ENCODE measurements at places on chromosomes 7 and 10.

- H3K27me3 ChIP-seq = peaks cover 3% of the 10 kb centered on the region
- no peaks in the 10 kb centered on the region for H3K4me1 ChIP-seq
- no peaks in the 10 kb centered on the region for H3K36me3 ChIP-seq
- no peak overlapping the region for H3K4me3 ChIP-seq
- no peak for DNase-seq
- H3K27ac ChIP-seq = no peak overlapping the region
These were observed 46.2 kb upstream of the CCDC3 start for GRCh38 chr10:13047529-13048206.

- H3K27ac ChIP-seq = no peak overlapping the region
- H3K27me3 ChIP-seq = peaks cover 39% of the 10 kb centered on the region
- H3K4me3 ChIP-seq = no peak overlapping the region
- no peaks in the 10 kb centered on the region for H3K36me3 ChIP-seq
These were observed 3.2 kb upstream of the VSTM4 start for GRCh38 chr10:49118430-49119074.

- no peaks in the 10 kb centered on the region for H3K4me1 ChIP-seq
- DNase-seq = no peak
- no peak overlapping the region for H3K27ac ChIP-seq
- peaks cover 13% of the 10 kb centered on the region for H3K27me3 ChIP-seq
These were observed 183.6 kb downstream of the TAX1BP1 start for GRCh38 chr7:27923642-27923980.

DNA sequence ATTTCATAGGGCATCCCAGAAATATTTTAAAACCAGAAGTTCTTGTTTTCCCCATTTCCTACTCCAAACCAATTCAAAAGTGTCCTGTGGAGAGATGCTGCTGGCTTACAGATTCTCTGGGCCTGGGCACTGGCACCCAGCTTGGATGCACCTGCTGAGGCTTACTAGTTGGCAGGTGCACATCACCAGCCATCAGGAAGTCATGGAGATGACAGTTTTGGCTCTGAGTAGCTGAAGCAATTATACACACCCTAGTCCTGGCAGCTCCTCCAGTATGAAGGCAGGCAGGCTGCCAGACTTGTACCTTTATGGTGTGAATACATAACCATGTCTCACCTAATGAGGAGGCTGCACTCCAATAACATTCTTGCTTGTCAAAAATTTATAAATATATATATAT lies 276.6 kb upstream of the GHITM start:
- no peak overlapping the region for H3K27ac ChIP-seq
- no peaks in the 10 kb centered on the region for H3K36me3 ChIP-seq
- H3K4me1 ChIP-seq = no peaks in the 10 kb centered on the region
- DNase-seq = no peak

- no peak for DNase-seq
- no peaks in the 10 kb centered on the region for H3K4me1 ChIP-seq
- no peak overlapping the region for H3K27ac ChIP-seq
These were observed 78.3 kb upstream of the NOBOX start for GRCh38 chr7:144481833-144482232.

- peaks cover 42% of the 10 kb centered on the region for H3K4me1 ChIP-seq
- peak overlapping the region; percentile 92 for H3K27ac ChIP-seq
- H3K27me3 ChIP-seq = no peaks in the 10 kb centered on the region
- peak overlapping the region; percentile 54 for H3K4me3 ChIP-seq
- no peak for DNase-seq
- H3K36me3 ChIP-seq = peaks cover 4% of the 10 kb centered on the region
These were observed 108.0 kb downstream of the SH3PXD2A start for GRCh38 chr10:103747193-103747865.

GRCh38 chr10:24849051-24849450 lies 103.4 kb downstream of the PRTFDC1 start:
- H3K36me3 ChIP-seq = no peaks in the 10 kb centered on the region
- peaks cover 10% of the 10 kb centered on the region for H3K27me3 ChIP-seq
- no peak for DNase-seq
- H3K4me3 ChIP-seq = no peak overlapping the region

GRCh38 chr10:17788646-17789045 lies 20.5 kb upstream of the MRC1 start:
- H3K36me3 ChIP-seq = no peaks in the 10 kb centered on the region
- DNase-seq = no peak
- peaks cover 4% of the 10 kb centered on the region for H3K27me3 ChIP-seq
- no peaks in the 10 kb centered on the region for H3K4me1 ChIP-seq
- H3K4me3 ChIP-seq = no peak overlapping the region

DNA sequence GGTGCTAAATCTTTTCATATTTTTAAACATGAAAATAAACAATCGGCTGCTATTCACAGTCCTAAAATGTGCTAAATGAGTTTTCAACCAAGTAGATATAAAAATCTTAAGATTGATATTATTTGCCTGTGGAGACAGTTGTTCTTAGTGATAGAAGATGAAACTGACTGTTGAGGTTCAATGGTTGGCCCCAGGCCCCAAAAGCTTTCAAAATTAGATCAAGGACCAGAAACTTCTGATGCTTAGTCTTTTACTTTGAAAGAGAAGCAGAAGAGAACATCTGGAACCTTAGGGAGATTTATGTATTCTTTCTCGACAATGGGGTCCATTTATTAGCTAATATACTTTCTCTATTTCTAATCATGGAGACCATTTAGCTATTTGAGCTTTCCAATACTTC lies 155.8 kb downstream of the REEP3 start:
- H3K27ac ChIP-seq = no peak overlapping the region
- peaks cover 11% of the 10 kb centered on the region for H3K4me1 ChIP-seq
- no peak for DNase-seq
- H3K4me3 ChIP-seq = no peak overlapping the region
- peaks cover 9% of the 10 kb centered on the region for H3K27me3 ChIP-seq

DNA sequence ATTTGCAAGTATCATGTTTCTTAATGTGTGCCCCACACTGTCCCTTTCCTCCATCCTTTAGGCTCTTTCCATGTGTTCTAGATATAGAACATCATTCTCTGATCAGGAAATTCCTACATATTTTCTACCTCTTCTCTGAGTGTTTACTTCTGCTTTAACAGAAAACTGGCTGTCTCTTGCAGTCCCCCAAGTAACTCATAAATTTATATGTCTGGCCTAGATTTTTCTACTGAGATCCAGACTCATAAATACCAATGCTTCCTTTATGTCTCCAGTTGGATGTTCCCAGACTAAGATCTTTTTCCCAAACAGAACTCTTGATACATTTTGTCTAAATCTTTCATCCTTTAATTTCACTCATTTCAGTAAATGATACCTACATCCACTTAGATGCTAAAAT lies 181.8 kb downstream of the CDK14 start:
- H3K36me3 ChIP-seq = no peaks in the 10 kb centered on the region
- no peak overlapping the region for H3K4me3 ChIP-seq
- no peaks in the 10 kb centered on the region for H3K27me3 ChIP-seq
- no peak for DNase-seq

DNA sequence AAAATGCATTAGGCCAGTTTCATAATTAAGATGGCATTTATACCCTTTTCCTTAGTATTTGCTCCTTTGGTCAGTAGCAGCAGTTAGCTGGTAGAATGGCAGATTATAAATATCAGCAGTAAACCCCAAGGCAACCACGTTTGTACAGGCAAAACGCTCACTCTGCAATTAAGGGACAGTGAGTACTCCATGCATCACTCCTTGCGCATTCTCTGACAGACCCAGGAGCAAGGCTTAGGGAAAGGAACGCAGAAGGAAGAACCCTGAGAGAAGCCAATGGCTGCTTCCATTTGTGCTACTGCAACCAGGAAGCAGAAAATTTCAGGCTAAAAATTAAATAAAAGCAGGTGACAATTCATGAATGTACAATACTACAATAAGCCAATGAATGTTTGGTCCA lies 12.9 kb downstream of the ETV1 start:
- no peak overlapping the region for H3K27ac ChIP-seq
- H3K27me3 ChIP-seq = no peaks in the 10 kb centered on the region
- no peak for DNase-seq
- H3K4me3 ChIP-seq = no peak overlapping the region
- H3K4me1 ChIP-seq = no peaks in the 10 kb centered on the region
- no peaks in the 10 kb centered on the region for H3K36me3 ChIP-seq

DNA sequence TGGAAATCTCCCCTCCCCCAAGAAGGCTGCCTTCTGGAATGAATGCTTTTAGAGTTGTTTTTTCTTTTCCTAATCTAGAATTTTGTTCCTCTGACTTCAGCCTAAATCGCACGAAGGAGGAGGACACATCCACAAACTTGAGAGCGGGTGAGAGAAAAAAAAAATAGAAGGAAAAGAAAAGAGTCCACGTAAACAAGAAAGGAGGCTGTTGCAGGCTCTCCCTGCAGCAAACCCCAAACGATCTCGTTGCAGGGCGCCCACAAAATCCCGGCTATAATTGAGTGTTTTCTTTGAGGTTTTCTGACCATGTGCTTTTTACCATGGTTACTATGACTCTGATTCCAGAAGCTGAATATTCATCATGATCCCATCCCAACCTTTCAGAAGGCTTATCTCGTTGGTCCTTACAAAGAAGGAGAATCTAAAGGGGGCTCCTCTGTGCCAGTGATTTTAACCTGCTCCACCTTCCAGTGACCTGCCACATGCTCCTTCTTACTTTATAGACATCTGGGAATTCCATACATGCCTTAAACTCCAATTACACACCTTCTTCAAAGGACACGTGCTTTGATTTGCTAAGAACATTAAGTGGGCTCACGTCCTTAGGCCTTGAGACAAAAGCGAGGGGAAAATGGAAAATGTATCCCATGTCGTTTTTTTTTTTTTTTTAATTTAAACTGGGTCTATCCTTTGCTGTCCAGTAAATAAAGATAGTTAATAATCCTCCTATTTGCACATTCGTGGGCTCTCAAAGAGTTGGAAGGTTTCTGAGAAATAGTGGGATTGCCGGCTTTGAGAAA lies 5.8 kb downstream of the TWIST1 start:
- no peak overlapping the region for H3K27ac ChIP-seq
- no peak overlapping the region for H3K4me3 ChIP-seq
- no peaks in the 10 kb centered on the region for H3K36me3 ChIP-seq
- DNase-seq = no peak
- H3K4me1 ChIP-seq = peaks cover 8% of the 10 kb centered on the region
- H3K27me3 ChIP-seq = peaks cover 88% of the 10 kb centered on the region

DNA sequence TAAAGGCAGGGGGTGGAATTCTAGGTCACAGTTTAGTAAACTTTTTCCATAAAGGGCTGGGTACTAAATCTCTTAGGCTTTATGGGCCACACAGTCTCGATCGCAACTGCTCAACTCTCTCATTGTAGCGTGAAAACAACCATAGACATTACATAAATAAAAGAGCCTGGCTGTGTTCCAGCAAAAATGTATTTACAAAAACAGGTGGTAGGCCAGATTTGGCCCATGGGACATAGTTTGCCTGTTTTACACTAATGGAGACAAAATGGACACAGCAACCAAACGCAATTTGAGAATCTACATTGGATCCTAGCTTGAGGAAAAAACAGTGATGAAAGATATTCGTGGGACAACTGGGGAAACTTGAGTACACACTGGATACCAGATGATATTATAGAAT lies 23.2 kb upstream of the MALSU1 start:
- H3K4me1 ChIP-seq = peaks cover 27% of the 10 kb centered on the region
- no peaks in the 10 kb centered on the region for H3K36me3 ChIP-seq
- peaks cover 4% of the 10 kb centered on the region for H3K27me3 ChIP-seq
- DNase-seq = no peak
- H3K27ac ChIP-seq = no peak overlapping the region

DNA sequence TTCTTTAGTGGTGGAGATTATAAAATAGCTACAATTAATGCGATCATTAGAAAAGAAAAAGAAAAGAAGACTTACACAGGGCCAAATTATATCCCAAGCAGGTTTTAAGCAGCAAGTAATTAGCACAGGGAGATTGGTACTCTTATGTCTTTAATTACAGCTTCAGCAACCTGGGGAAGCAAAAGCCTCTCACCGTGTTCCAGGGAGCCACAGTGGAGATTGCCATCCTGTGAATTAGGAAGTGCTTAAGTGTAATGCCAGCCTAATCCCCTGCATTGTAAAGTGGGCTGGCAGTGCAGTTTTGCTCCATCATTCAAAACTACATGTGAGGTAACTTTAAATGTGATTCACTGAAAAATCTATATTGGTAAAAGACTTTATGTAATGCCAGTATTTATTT lies 533.5 kb upstream of the COBL start:
- no peak overlapping the region for H3K4me3 ChIP-seq
- no peak overlapping the region for H3K27ac ChIP-seq
- no peaks in the 10 kb centered on the region for H3K4me1 ChIP-seq
- no peak for DNase-seq
- H3K36me3 ChIP-seq = no peaks in the 10 kb centered on the region

GRCh38 chr7:50718876-50719275 lies 63.8 kb downstream of the GRB10 start:
- no peak overlapping the region for H3K4me3 ChIP-seq
- H3K4me1 ChIP-seq = peaks cover 2% of the 10 kb centered on the region
- peaks cover 4% of the 10 kb centered on the region for H3K27me3 ChIP-seq
- no peak for DNase-seq
- H3K27ac ChIP-seq = no peak overlapping the region

DNA sequence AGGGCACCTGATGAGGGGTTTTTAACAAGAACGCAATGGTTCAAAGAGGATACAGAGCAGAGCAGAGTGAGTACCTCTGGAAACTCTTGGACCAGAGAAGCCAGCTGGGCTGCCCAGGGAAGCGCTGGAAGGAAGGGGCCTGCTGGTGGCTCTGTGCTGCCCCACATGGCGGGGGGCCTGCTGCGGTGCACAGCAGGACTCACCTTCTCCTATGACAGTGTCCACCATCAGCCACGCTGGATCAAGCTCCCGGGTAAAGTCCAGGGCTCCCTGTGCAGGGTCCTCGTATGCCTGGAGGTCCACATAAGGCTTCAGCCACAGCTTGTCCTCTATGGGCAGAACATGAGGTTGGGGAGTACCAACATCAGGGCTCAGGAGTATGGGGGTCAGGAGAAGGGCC lies 12.5 kb downstream of the EPHA1 start:
- H3K4me3 ChIP-seq = no peak overlapping the region
- no peaks in the 10 kb centered on the region for H3K27me3 ChIP-seq
- H3K4me1 ChIP-seq = peaks cover 2% of the 10 kb centered on the region
- DNase-seq = no peak
- peaks cover 10% of the 10 kb centered on the region for H3K36me3 ChIP-seq
- H3K27ac ChIP-seq = no peak overlapping the region

DNA sequence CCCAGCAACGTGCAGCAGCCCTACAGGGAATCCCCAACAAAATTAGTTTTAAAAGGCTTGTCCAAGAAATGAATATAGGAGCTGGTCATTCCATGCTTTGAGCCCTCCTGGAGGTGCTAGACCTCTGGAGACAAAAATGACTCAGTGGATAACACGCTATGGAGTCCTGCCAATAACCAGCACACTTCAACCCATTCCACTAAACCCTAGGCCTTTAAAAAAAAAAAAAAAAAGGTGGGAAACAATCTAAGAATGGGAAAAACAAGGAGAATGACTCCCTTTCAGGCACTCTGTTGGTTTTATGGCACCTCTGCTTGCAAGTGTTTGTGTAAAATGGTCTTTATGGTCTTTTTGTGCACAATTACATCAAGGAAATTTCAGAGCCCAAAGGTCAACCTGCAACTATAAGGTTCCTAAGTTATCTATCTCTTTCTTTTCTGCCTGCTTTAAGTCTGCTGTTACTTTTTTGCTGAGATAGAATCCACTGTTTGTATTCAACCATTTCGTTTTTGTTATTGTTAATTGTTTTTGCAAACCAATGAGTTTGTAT lies 21.3 kb downstream of the AVL9 start:
- no peak overlapping the region for H3K27ac ChIP-seq
- H3K27me3 ChIP-seq = no peaks in the 10 kb centered on the region
- peaks cover 12% of the 10 kb centered on the region for H3K4me1 ChIP-seq
- H3K4me3 ChIP-seq = no peak overlapping the region

Data from T-helper 2 cell treated with Interferon-gamma antibody and Interleukin-4, amounts not matched to agents 5 μg/mL and 100 μg/mL, for 36 hours (primary cell).